Right hindlimb (tissue), 1 donor: ENCODE measurements at places on chromosomes 1 and 21.

DNA sequence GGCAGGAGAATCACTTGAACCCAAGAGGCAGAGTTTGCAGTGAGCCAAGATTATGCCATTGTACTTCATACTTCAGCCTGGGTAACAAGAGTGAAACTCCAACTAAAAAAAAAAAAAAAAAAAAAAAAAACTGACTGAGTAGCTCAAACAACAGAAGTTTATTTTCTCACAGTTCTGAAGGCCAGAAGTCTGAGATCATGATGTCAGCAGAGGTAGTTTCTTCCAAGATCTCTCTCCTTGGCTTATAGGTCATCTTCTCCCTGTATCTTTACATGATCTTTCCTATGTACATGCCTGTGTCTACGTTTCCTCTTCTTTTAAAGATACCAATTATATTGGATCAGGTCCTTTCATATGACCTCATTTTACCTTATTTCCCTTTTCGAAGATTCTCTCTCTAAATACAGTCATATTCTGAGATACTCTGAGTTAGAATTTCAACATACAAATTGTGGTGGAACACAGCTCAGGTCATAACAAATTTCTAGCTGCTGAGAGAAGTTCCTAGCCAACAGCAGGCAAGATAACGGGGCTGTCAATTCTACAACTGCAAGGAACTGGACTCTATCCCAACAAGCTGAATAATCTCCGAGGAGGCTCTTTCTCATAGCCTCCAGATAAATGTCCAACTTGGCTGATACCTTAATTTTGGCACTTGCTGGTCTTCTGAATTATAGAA is 187.7 kb upstream of the ADAMTS5 start:
- no peak for DNase-seq

GRCh38 chr1:28745653-28746173 is 9.0 kb downstream of the YTHDF2 start:
- DNase-seq: no peak

- DNase-seq: no peak
Observed at GRCh38 chr1:5532811-5533210, 459.4 kb downstream of the NPHP4 start.

DNA sequence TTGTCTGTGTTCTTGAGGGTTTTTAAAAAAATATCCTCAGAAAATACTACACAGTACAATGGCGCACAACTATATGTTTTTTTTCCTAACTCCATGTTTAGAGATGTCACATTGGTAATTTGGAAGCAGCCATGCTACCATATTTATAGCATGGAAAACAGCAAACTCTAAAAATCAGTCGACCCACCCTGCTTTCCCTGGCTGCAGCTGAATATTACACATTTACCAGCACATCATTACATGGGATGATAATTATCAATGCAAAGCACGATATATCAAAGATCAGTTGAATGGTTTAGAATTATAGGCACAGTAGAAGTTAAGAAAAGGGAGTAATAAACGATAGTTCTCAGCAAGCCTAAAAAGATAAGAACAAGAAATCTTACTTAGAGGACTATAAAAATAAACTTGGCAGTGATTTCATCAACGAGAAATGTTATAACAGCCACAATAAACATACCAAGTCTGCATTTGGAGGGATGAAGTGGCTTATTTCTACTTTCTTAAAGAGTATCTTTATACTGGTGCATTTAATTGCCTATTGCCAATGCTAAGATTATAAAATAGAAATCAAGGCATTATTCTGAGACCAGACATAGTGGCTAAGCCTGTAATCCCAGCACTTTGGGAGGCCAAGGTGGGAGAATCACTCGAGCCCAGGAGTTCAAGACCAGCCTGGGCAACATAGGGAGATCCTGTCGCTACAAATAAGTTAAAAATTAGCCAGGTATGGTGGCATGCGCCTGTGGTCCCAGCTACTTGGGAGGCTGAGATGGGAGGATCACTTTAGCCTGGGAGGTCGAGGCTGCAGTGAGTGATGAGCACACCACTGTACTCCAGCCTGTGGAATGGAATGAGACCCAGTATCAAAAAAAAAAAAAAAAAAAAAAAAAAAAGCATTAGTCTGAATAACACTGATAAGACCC is 43.4 kb downstream of the WDR64 start:
- no peak for DNase-seq

DNA sequence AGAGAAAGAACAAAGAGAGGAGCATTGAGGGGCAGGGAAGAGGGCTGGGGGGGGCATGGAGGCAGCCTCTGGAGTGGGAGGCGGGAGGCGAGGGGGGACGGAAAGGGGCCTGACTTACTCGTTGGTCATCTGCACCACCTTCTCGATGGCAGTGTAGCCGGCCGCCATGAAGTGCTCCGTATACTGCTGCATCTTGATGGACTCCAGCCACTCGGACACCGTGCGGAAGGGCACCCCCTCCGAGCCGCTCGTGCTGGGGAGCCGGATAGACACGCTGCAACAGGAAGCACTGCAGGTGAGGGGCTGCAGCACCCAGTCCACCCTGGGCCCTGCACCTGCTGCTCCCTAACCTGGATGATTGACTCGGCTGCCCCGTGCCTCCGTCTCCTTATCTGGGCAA is 26.6 kb downstream of the EPHA2 start:
- no peak for DNase-seq

DNA sequence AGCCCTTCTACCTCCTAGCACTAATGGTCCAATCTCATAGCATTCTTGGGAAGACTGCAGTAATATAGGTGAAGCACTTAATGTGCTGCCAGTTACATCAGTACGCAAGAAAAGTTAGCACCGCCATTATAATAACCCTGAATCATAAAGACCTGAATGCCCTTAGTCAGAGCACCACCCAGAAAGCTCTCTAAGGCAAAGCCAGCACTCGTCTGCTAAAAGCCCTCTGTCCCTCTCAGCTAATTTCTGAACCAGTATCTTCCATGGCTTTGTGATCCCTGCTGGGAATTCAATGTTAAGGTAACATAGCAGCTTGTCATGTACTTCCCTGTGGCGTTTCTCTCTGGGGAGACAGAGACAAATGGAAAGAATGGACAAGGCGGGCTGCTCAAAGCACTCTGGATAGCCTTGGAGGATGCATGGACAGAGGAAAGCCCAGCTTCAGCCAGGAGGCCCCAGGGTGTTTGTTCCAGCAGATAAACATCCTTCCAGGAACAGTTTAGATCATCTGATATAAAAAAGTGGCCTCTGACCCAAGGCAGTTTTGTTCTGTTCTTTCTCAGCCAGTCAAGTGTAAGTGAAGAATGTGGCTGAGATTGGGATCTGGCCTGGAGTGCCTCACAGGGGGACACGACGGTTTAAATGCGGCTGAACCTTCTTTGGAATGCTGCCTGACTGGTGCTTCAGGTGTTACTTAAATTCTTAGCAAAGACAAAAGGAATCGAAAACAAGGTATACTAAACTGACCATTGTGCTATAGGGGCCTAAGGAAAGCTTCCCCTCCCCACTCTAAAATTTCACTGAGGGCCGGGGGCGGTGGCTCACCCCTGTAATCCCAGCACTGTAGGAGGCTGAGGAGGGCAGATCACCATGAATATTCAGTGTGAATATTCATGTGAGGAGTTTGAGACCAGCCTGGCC is 58.1 kb upstream of the VTCN1 start:
- DNase-seq: no peak

DNA sequence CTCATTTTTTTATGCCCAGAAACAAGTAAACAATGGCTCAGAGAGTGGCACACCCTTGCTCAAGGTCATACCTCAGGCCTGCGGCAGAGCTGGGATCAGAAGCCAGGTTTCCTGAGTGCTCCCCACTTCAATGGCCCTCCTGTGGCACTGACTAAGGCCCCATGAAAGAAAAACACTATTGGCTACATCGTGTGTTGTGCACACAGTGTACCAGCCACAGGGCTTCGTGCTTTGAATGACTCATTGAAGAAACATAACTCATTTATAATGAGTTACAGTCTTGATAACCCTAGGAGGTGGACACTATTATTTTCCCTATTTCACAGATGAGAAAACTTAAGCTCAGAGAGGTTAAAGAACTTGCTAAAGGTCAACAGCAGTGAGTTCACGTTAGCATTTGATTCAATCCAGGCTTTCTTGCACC is 91.2 kb downstream of the TRABD2B start:
- no peak for DNase-seq

DNA sequence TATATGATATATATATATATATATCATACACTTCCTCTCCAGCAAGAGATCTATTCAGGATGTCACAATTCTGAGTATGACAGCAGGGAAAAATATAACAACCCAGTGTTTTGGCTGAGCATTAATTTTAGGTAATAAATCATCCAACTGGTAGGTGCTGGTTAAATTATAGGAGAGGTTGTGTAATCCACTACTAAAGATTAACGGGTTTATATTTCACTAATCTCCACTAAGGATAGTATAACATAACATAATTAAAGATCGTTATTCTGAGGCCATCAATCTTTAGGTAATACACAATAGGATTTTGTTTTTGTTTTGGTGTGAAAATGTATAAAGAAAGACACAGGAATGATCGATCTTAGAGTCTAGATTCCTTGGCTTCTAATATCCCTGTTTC is 102.2 kb downstream of the COQ8A start:
- DNase-seq: no peak

DNA sequence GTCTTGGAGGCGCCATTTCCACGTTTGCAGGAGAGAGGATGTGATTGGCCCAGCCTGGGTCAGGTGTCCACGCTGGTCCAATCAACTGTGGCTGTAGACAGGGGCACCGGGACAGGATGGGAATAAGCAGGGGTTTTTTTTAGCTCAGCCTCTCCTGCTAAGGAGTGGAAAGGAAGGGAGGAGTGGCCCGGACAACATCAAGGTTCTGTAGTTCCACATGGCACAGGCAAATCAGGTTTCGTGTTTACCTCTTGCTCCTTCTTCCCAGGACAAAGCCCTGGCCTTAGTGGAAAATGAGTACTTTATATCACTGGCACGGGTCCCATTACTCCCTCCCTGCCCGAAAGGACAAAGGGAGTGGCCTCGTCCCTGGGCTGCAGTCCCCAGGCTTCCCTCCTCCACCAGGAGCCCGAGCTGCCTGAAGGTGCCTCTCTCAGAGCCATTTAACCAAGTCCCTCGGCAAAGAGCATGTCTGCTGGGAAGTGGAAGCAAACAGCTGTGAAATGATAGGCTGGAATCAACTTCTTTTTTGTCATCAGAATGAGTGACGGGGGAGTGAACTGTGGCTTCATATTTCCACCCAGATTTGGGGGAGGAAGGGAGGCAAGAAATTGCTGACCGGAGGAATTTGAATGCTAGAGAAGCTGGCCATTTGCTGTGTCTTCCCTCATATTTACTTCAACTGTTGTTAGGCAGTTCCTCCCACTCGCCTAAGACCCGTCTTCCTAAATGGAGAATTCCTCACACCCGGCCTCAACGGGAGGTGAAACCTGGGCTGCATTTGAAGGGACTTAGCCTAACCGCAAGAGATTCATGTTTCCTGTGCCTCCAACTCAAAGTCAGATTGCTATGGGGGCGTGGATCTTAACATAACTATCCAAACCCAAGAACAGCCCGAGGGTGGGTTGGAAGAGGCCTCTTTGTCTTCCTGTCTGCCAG is 84.9 kb upstream of the SLC44A3 start:
- DNase-seq: peak; percentile 58

- no peak for DNase-seq
Observed at GRCh38 chr1:167463080-167463479, 55.2 kb downstream of the CD247 start.

DNA sequence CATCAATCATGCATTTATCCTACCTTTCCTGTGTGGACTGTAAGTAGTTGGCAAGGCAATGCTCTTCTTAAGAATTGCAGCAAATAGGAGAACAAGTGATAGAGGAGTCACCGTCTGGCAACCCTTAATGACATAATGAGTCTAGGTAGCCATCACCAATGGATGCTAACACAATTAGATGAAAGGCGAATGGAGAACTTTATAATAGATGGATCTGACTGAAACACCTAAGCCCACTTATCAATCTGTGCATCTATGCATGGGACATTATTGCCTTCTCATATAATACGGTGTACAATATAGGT is 18.9 kb upstream of the CAPN8 start:
- no peak for DNase-seq

- no peak for DNase-seq
Observed at GRCh38 chr1:189783456-189783855, 694.2 kb downstream of the BRINP3 start.

- DNase-seq: peak; percentile 6
Observed at GRCh38 chr1:54977533-54978297, 2.7 kb upstream of the TMEM61 start.

DNA sequence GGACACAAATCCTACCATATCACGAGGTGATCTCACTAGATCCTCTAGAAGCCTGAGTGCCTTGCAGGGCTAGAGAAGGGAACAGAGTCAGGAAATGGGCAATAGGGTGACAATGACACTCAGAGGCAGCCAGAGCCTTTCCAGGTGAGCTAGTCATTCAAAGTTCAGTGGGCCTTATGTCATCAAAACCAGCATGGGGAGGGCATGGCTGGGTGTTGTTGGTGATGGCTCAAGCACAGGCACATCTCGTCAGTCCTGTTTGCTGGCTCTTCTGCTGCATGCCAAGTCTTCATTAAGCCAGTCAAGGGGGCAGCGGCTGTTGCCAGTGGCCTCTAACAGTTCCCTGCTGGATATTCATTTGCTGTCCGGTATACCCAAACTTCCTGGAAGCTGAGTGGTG is 99.6 kb upstream of the USP24 start:
- DNase-seq: no peak

DNA sequence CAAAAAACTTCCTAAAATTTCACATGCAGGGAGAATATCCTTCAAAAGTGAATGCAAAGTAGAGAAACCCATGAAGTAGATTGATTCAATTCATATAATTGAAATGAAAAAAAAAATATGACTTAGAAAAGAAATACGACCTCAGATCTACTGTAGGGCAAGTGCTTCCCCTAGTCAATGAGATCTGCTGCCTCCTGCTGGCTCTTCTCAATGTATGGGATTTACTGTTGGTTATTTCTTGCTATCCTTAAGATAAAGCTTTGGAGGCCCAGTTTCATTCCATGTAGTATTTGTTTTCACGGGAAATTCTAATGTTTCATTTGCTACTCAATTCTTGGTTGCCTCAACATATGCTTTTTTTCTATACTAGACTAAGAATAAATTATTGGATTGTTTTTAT is 46.2 kb downstream of the ZNF648 start:
- no peak for DNase-seq

- no peak for DNase-seq
Observed at GRCh38 chr1:10773851-10774614, 22.4 kb downstream of the CASZ1 start.

DNA sequence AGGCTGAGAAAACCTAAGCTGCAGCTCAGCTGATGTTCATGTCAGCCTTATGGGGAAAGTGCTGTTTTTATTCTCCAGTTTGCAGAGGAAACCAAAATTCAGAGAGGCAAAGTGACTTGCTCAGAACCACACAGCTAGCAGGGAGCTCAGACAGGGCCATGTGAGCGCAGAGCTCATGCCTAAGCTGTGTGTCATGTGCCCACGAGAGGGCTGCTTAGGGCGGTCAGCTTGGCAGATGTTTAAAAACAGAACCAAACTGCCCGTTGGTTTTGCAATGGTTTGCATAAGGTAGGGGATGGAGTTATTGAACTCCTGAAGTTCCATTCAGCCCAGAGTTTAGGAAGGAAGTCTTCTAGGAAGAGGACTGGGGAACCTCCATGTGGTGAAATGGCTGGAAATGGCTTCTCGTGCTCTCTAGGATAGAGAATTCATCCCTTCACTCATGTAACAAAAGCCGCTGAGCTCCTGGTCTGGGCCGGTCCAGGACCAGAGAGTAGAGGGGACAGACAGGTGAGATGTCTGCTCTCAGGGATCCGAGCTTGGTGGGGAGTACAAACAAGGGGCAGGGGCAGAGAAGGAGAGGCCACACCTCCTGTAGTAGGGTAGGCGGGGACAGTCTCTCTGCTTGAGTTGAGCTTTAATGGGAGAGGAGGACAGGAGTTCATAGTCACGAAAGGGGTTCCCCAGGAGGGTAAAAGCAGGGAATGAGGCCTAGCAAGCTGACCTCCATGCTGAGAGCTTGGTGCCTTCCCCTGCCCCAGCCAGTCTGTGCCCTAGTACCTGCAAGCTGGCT is 46.9 kb downstream of the ARHGEF10L start:
- no peak for DNase-seq
